Activated effector memory CD4-positive, alpha-beta T cell treated with anti-CD3 and anti-CD28 coated beads, Interleukin-2, amount 50 U/mL, for 16 hours (primary cell): ENCODE measurements at places on chromosomes 13 and 19.

- no peak for DNase-seq
These were observed 520.2 kb downstream of the RFC3 start for GRCh38 chr13:34338102-34338501.

GRCh38 chr19:10808937-10809649, 26.9 kb downstream of the TMED1 start:
- DNase-seq = peak; percentile 71

GRCh38 chr13:41916173-41916954, 44.5 kb downstream of the VWA8 start:
- no peak for DNase-seq

- DNase-seq = peak; percentile 95
These were observed at the start of gene PHF11 for GRCh38 chr13:49495783-49496762. TSS of gene PHF11 (plus strand) at chr13:49495953. CDS start at chr13:49496002, 49 bp downstream.

DNA sequence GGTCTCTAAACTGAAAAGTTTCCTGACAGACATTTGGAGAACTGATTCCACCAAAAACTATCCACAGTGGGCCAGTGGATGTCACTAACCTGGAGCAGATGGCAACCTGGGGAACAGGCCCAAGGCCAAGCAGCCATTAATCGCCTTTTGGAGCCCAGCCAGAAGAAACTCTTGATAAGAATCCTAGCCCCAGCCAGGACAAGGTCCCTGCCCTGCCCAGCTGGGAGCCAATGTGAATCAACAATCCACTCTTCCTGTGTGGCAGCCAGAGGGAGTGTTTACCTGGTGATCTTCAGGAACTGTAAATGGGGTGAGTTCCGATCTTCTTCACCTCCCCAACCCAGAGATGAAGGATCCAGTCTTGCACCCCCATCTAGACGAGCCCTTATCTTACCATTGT, 14.5 kb upstream of the IGSF23 start:
- DNase-seq = no peak

GRCh38 chr13:36919171-36919832, 736 bp downstream of the SMAD9 start:
- DNase-seq = no peak

DNA sequence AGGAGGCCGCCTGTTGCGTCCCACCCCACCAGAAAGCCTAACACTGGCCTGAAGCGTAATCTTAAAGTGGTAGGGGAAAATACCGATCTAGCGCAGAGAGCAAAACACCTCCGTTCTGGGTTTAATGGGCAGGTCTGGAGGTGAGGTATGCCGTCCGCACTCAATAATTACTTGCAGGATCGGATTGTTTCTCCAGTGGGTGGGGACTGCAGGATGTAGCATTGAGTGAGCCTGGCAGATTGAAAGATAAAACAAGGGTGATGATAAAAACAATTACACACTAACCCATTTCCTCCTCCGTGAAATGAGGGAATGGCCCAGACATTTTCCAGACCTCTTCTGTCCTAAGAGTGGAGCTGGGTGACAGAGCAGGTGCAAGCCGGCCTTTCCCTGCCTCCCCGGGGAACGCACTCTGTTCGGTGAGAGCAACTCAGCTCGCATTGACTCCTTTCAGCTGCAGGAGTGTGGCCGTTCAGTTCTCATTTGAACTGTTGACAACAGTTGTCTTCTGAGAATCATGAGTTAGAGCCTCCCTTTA, 110.2 kb upstream of the DOCK9 start:
- DNase-seq = peak; percentile 76
